CD4-positive, alpha-beta T cell treated with Interleukin-17A for 1 hour (primary cell): ENCODE measurements at places on chromosomes 13 and 19.

GRCh38 chr13:36000028-36000427, 131.2 kb downstream of the DCLK1 start:
- no peak for DNase-seq

GRCh38 chr19:5309438-5310204, 31.0 kb downstream of the PTPRS start:
- DNase-seq: no peak

- DNase-seq: no peak
Observed at GRCh38 chr13:46565808-46566750, 13.1 kb downstream of the LRCH1 start.

DNA sequence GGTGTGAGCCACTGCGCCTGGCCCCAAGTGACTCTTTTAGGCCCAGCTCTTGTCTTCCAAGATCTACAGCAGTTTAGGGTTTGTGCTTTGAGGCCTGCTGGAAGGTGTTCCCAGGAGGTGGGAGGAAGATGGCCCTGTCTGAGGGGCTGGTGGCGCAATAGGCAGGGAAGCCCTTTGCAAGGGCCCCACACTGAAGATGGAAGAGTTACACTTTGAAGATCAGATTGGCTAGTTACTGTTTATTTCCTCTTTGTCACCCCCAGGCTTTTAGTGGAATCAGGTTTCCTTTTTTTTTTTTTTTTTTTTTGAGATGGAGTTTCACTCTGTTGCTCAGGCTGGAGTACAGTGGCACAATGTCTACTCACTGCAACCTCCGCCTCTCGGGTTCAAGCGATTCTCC, 1.9 kb upstream of the RABAC1 start:
- no peak for DNase-seq

GRCh38 chr19:43715776-43716175, at the start of gene IRGC:
Gene IRGC, plus strand, starts transcription at chr19:43716076. Its CDS starts 2,483 bp downstream, at chr19:43718559.
- no peak for DNase-seq

GRCh38 chr13:46386392-46387063, 524 bp downstream of the RUBCNL start:
- DNase-seq: no peak

DNA sequence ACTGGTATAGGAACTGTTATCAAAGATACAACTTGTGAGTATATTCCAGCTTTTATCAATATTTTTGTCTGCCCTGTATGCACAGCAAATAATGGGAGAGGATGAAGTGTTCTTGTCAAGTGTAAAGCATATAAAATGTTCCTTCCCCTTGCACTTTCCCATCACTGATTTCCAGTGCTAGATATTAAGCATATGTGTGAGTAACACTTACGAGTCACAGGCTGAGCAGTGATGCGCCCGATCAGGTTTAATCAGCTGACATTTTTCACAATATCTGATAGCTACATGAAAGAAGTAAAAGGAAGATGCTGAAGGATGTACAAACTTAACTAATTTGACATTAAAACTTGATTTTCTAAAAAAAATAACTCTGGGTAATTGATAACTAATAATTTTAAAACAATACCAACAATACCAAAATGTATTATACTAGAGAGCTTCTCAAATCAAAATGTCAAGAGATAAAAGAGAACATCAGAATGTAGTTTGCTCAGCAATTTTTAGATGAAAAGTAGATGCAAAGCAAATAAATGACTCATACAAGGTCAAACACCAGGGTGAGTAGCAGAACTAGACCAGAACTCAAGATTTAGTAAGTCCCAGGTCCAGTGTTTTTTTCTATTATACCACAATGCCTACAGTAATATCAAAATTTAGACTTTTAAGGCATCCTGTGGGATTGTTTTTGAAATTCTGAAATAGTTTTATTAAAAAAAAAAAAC, 56.4 kb downstream of the ZDHHC20 start:
- no peak for DNase-seq

DNA sequence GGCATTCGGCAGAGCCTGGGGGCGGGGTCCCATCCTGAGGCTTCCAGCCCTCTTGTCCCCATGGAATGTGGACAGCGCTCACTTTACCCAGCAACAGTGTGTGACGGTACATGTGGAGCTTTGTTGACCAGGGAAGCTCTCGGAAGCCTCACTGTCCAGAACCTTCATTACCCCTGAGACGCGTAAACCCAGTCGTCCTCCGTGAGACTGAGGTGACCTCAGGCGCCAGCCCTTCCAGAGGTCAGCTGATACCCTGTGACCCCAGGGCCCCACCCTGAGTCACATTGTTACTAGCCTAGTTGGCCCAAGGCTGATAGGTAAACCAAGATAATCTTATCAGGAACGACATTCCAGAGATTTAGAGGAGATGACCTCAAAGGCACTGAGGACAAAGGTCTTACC, 10.2 kb upstream of the TMEM160 start:
- DNase-seq: no peak

GRCh38 chr13:35723053-35723461, 246.6 kb upstream of the MAB21L1 start:
- DNase-seq: no peak

DNA sequence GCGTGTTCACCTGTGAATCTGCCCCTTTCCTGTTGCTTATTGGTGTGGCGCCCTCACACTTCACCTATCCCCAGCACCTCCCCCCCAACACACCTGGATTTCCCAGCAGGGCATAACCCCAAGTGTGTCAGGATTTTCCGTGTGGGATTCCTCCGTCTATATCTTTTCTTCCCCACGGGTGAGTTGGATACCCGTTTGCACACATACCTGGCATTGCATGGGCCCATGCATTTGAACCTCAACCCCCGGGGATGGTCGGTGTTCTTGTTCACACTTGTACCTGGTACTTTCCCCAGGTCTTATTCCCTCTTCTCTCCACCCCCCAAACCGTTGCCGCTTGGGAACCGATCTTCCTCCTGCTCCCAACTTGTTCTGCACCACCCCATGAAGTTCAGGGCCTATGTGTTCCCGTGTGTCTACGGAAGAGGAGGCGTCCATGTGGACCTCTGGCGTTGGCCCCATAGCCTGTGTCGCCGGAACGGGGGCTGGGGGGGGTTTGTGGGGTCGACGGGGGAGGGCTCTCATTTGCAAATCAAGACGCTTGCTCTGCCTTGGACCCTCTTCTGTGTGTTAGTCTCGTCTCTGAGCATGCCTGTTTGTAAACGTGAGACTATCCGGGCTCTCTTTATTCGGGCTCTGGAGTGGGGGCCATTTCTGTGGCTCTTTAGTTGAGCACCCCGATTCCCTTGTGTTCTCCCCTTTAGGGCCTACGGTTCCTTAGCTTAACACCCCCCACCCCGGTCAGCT, 1.7 kb downstream of the PRR12 start:
- DNase-seq: peak; percentile 28

DNA sequence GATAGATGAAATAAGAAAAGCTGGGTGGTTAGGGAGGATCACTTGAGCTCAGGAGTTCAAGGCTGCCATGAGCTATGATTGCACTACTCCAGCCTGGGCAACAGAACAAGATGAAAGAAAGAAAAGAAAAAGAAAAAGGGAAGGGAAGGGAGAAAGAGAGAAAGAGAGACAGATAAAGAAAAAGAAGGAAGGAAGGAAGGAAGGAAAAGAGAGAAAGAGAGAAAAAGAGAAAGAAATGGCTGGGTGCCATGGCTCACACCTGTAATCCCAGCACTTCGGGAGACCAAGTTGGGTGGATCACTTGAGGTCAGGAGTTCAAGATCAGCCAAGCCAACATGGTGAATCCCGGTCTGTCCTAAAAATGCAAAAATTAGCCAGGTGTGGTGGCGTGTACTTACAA, 21.1 kb downstream of the TEX101 start:
- DNase-seq: no peak

GRCh38 chr13:50319635-50320255, 304.5 kb downstream of the KCNRG start:
- DNase-seq: peak; percentile 45

- no peak for DNase-seq
Observed at GRCh38 chr19:56245121-56245740, 27.3 kb upstream of the EDDM13 start.

- no peak for DNase-seq
Observed at GRCh38 chr13:54185785-54186184, 1157.2 kb downstream of the OLFM4 start.

DNA sequence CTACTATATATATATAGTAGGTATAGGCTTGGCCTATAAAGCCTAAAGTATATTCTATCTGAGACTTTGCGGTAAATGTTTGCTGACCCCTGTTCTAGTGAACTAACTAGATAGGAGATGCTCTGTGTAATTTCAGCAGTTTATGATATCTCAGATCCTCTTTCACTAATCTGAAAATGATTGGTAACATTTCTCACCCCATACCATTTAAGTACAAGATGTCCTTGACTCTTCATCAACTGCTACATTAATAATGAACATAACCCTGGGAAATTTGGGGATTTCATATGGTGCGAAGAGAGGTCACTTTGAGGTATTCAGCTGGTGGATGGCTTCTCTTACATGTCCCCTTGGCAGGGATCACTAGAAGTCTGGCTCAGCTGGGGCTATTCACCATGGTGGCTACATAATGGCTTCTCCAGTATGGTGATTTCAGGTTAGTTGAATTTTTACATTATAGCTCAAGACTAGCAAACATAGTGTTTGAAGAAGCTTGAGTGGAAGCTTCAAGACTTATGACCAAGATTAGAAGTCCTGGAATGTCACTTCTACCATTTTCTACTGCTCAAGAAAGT, 103.6 kb upstream of the MYCBP2 start:
- DNase-seq: no peak

DNA sequence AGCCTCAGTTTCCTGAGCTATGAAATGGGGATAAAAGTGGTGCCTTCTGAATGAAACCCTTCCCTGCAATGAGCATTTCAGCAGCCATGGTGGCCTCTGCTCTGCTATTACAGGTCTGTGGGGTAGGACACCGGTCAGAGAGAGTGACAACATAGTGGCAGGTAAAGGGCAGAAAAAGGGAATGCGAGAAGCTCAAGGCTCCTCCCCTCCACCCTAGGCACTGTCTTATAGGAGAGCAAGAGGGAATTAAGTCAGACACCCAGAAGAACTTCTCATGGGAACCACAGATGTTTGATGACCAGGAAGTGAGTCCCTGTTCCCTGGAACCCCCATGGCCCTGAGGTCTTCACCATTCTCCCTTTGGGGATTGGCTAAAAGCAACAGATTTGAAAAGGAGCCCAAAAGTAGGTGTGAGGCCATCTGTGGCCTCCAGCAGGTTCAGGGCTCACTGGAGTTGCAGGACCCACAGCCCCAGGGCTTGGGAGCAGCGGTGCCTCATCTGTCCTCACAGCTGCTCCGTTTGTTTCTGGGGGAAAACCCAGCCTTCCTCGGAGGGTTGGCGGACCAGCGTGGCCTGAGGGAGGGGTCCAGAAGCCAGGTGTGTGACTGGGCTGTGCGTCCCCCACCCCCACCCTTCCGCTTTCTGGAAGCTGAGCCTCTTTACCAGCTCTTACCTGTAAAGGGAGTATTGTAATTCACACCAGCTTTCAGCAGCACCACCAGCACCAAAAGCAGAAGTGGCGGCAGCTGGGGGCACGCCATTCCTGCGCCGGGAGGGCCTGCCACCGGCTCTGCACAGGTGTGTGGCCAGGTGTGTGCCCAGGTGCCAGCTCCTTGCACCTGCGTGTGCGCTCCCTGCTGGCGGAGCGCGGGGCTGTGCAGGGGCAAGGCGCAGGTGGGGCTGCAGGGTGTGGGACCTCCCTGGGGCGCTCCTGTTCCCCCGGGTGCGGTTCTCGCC, 19.4 kb downstream of the IQCN start:
- DNase-seq: no peak
